Erythroblast (primary cell): ENCODE measurements at places on chromosomes 2 and 18.
A peak's percentile ranks its signal among the peaks of the same experiment; 100 is the strongest.

DNA sequence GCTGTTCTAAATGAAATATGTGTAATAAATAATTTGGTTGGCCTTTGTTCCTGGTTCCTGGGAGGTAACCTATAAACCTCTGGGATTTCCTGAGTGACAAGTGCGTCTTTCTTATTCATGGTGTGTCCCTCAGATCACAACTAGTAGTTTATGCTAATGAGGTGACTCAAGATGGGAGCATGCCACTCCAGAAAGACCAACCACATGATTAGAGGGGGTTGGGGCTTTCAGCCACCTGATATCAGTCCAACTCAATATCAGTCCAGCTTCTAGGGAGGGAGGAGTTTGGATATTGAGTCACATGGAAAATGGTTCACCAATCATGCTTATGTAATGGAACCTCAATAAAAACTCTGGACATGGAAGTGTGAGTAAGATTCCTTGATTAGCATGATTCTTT, 96.6 kb downstream of the QPCT start:
- no peak for DNase-seq

- DNase-seq, result no peak
These were observed 87.7 kb upstream of the SMAD7 start for GRCh38 chr18:49038423-49038822.

GRCh38 chr2:206915121-206915520, 24.2 kb upstream of the CPO start:
- peak; percentile 64 for DNase-seq

GRCh38 chr2:67295406-67295805, 101.7 kb upstream of the ETAA1 start:
- DNase-seq, result no peak

- no peak for DNase-seq
These were observed 63.3 kb upstream of the ITPRID2 start for GRCh38 chr2:181828122-181828705.

DNA sequence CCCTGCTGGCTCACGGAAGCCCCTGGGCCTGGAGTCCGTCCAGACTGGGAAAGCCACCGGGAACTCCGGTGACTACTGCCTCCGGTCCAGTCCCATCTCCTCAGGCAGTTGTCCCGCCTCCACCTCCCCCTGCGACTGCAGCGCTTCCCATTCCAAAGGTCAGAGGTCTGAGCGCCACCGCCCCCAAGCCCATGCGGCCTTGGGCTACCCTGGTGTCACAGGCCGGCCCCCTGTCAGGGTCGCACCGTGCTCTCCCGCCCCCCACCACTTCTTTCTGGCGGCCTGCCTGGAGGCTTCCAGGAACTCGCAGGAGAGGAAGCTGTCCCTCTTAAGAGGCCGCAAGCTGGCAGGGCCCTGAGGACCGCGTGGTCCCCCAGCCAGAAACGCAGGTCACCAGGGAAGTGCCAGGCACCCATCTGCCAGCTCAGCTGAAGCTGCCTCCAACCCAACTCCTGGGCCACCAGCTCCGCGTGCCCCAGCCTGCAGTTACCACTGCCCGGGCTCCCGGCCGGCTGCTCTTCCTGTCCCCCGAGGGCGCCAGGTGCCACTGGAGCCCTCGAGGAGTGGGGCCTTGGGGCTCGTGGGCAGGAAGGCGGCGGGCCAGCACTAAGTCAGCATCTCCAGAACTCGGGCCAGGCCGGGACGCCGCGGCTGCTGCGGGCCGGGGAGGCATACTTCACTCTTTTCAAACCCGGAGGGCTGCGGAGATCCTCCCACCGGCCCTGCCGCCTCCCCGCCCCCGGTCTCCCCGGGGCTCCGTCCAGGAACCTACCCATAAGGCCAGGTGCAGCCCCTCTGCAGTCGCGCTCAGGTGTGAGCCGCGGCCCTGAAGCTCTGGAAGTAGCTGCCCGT, 83.3 kb upstream of the POMC start:
- peak; percentile 54 for DNase-seq

DNA sequence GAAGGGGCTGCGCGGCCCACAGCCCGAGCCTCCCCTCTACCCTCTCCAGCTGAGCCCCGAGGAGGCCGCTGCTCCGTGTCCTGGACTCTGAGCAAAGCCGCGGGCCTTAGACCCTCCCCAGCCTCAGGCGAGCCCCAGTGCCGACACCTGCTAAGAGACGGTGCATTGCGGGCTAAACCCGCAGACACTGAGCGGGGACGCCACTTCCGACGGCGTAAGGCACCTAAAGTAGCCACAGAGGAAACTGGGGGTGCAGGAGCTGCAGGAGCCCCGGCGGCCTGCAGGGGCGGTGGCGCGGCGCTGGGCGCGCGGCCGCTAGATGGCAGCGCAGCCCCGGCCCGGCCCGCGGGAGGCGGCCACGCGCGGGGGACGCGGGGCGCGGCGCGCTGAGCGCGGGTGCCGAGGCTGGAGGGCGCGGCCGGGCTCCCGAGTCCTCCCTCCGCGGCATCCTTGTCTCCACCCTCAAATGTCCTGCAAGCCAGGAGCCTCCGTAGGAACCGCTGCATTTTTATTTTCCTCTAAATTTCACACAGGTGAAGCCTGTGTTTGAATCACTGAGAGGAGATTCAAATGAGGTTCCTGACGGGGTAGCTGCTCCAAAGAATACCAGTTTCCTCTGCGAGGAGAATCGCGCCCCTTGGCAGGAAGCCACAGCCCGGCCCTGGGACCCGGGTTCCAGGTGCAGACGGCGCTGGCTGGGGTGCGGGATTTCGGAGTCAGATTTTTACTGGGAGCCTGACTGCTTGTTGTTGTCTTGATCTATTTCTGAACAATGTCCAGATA, 650.5 kb downstream of the GALR1 start:
- DNase-seq, result peak; percentile 63

GRCh38 chr18:6370410-6370809, 44.3 kb downstream of the L3MBTL4 start:
- no peak for DNase-seq

GRCh38 chr2:200670313-200670712, 84.5 kb downstream of the AOX1 start:
- no peak for DNase-seq

- no peak for DNase-seq
These were observed 311.4 kb downstream of the LRRTM1 start for GRCh38 chr2:79993144-79993543.

- no peak for DNase-seq
These were observed 172.7 kb upstream of the SERPINE2 start for GRCh38 chr2:224211791-224212190.

DNA sequence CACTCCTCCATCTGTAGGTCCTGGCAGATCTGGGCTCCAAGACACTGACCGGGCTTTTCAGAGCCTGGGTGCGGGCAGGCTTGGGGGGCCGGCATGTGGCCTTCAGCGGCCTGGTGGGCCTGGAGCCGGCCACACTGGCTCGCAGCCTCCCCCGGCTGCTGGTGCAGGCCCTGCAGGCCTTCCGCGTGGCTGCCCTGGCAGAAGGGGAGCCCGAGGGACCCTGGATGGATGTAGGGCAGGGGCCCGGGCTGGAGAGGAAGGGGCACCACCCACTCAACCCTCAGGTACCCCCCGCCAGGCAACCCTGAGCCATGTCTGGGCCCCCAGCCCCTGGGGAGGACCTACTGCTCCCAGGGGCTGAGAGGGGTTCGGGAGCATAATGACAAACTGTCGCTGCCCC, 761 bp upstream of the CHRND start:
- no peak for DNase-seq

GRCh38 chr18:54444319-54444914, 86.7 kb downstream of the C18orf54 start:
- peak; percentile 64 for DNase-seq

DNA sequence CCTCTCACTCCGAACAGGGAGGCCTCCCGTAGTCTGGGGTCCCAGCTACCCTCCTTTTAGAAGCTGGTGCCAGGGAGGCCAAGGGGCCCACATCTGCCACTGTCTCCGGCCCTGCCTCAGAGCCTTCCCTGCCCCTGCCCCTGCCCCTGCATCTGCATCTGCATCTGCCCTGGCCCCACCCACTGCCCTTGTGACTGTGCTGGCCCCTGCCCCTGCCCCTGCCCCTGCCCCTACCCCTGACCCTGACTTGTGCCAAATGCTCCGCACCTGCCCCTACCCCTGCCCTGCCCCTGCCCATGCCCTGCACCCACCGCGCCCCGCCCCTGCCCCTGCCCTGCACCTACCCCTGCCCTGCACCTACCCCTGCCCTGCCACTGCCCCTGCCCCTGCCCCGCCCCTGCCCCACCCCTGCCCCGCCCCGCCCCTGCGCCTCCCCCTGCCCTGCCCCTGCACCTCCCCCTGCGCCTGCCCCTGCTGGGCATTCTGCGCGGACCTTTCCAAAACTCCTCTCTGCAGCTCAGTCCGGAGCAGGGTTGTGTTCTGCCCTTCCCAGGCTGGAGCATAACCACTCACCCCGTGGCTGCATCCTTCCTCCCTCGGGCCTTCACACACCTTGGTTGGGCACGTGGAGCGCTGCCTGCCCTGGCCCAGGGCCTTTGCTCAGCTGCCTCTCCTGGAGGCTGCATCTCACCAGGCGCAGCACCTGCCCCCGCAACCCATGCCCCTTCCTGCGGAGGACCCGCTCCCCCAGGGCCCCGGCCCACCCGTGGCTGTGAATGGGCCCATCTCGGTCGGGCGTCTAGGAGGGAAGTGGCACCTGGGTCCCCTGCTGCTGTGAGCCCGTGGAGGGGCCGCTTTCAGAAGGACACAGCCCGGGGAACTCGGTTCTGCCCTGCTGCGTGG, 5.4 kb downstream of the SNTG2 start:
- DNase-seq, result no peak

- no peak for DNase-seq
These were observed 7.8 kb upstream of the NPPC start for GRCh38 chr2:231933916-231934401.

GRCh38 chr18:5984245-5984644, 88.9 kb upstream of the TMEM200C start:
- DNase-seq, result no peak

GRCh38 chr2:80026040-80026729, 278.4 kb downstream of the LRRTM1 start:
- no peak for DNase-seq

- DNase-seq, result no peak
These were observed 58.6 kb downstream of the RELCH start for GRCh38 chr18:62245699-62246098.

- DNase-seq, result no peak
These were observed 367.9 kb downstream of the THSD7B start for GRCh38 chr2:137133225-137133624.

GRCh38 chr2:237012004-237012403, 73.7 kb upstream of the COPS8 start:
- no peak for DNase-seq

- no peak for DNase-seq
These were observed 98.7 kb upstream of the ALKAL2 start for GRCh38 chr2:386406-387103.

DNA sequence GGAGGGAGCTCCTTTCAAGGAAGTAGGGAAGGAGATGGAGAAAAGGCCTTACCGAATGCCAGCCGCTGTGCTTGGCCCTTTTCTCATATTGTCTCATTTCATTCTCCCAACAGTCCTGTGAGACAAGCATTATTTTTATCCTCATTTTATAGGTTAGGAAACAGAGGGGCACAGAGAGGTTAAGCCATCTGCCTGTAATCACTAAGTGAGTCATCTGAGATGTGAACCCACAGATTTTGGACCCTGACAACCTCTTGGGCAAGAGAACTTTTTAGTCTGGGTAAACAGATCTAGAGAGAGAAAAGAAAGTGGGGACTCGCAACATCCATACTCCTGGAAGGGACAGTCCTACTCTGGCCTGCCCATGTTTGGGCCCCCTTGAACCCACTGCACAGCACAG, 91.7 kb upstream of the LCLAT1 start:
- peak; percentile 13 for DNase-seq

- DNase-seq, result no peak
These were observed 3.2 kb downstream of the BZW1 start for GRCh38 chr2:200814917-200815316.

DNA sequence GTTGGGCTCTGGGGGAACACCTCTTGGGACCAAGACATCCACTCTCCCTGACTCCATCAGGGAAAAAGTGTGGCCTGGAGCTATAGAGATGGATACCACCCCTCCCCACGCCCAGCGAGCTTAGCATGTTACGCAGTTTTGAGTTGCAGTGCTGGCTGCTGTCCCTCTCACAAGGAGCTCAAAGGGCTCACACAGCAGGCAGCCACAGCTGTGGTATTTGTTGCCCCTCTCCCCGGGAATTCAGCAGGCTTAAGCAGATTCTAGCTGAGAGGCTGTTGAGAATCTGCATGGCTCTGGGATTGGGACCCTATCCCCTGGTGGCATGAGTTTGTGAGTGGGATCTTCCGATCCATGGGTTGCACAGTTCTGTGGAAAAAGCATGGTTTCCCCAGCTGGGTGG, 673.1 kb upstream of the FSHR start:
- no peak for DNase-seq

DNA sequence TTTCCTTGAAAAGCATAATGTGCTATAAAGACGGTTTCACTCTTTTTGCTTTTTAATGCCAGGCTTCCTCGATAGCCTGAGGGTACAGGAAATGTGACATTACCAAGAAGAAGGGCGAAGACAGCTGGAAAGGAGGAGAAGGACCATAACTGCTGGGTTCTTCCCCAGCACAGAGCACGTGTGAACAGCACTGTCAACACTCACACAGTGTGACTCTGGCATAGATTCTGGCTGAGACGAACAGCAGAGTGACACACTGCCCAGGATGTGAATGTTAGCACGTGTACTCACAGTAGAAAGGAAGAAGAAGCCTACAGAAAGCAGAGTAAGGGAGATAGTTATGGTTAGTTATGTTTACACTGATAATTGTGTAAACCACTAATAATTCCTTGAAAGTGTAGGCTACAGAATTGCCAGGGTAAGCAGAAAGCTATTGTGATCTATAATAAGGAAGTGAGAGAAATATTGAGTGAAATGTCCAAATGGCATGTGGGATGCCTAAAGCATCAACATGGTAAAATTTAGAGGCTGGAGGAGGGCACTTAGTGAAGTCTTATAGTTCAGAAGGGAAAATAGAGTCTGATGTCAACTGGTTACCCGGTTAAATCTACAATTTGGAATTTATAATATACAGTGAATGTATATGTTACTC, 198.2 kb downstream of the DLGAP1 start:
- DNase-seq, result no peak

GRCh38 chr18:73556904-73557303, 590.7 kb downstream of the FBXO15 start:
- DNase-seq, result no peak

DNA sequence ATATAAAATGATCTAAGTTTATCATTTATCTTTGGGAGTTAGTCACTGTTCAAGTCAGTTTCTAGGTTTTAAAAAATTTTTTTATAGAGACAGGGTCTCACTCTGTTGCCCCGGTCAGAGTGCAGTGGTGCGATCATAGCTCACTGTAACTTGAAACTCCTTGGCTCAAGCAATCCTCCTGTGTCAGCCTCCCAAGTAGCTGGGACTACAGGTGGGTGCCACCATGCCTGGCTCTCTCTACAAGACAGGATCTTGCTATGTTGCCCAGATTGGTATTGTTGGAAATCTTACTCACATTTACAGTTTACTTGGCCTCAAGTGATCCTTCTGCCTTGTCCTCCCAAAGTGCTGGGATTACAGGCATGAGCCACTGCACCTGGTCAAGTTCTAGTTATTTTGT, 74.5 kb downstream of the MIB1 start:
- no peak for DNase-seq

GRCh38 chr2:147463881-147464520, 380.8 kb upstream of the ACVR2A start:
- no peak for DNase-seq

- DNase-seq, result no peak
These were observed 62.3 kb downstream of the SOWAHC start for GRCh38 chr2:109676346-109676902.
